ENCODE measurements at places on chromosomes 7 and 10.

DNA sequence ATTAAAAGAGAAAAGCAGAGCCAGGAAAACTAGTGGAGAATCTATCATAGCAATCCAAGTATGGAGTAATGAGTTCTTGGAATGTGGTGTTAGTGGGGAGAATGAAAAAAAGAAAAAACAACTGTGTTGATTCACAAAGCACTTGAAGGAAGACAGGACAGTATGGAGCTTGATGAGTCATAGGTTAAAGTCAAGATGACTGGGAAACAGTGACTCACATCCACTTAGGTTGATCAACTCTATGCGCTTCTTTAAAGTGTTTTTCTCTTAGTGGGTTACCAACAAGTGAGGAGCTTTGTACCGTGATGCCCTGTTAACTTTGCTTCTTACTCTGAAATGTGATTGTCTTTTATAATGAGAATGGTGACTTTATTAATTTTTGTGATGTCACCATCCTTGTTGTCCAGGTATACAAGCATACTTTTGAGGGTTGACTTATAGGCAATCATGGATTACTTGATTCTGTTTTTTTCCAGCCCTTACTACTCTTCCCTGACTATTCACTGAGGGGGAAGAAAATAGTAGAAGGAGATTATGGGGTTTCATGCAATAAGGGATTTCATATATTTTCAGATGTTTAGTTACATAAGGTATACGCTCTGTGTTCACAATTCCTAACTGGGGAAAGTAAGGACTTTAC lies 32.1 kb upstream of the MDFIC start:
- DNase-seq, result peak; percentile 84

DNA sequence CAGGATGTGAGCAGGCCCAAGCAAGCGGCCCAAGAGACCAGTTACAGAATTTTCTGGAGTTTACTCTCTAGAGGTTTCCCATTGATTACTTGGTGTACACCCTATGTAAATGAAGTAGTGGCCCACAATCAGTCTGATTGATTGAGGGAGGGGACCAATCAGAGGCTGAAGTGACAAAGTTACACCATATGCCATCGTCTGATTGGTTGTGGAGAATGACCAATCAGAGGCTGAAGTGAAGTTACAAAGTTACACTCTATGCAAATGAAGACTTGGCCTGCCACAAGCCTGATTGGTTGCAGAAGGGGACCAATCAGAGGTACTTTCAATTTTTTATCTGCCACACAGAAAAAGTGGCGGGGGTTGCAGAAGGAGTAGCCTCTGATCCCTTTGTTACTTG lies 83.7 kb downstream of the KIF20B start:
- DNase-seq, result peak; percentile 54

GRCh38 chr10:124600051-124600880 lies 138.6 kb downstream of the LHPP start:
- DNase-seq, result no peak

DNA sequence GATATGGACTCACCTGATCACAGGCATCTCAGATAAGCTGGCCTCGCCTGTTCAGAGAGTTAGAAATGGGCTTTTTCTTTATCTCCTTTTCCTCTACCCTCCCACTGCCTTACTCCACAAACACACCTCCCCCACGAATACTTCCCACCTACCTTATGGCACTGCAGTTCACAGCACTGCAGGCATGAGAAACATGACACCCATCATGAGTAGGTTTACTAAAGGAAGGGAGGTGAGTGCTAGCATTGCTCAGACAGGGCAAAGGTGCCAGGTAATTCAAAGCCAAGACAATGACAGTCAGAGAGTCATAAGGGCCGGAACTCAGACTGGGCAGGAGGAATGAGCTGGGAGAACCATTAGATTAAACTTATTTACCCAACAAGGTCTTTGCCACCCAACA lies 220.6 kb downstream of the FAM107B start:
- peak; percentile 56 for DNase-seq

DNA sequence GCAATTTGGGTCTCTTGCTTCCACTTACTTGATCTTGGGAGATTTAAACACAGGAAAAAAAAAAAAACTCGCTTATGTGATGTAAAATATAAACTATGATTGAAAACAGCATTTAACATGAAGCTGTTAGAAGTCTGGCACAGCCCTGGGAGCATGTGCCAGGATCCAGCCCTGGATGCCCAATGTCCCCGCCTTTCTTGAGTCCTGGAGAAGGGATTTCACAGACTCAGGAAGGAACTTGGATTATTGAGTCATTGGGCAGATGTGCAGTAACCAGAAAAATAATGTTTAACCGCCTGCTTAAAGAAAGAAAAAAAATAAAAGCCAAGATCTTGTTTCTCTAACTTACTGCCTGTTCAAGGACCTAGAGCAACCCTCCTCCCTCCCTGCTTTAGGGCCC lies 3.7 kb upstream of the JCAD start:
- peak; percentile 92 for DNase-seq

- DNase-seq, result peak; percentile 11
Observed at GRCh38 chr7:145633513-145633912, 483.1 kb upstream of the CNTNAP2 start.

DNA sequence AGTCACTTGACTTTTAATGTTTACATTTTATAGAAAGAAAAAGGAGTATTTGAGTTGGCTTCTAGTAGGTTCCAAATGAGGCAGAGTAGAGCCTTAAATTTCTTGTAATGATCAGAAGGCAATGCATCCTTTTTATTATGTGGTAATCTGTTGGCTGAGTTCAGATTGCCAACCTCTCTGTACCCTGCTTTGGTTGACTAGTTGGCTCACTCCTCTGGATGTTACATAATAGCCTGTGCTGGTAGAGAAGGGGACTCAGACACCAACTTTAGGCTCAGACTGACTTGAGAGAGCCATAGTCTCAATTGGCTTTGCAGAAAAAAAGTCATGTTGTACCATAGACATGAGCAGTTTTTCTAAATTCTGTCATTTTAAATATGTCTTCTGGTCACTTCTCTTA lies 46.8 kb upstream of the GLCCI1 start:
- DNase-seq, result no peak

DNA sequence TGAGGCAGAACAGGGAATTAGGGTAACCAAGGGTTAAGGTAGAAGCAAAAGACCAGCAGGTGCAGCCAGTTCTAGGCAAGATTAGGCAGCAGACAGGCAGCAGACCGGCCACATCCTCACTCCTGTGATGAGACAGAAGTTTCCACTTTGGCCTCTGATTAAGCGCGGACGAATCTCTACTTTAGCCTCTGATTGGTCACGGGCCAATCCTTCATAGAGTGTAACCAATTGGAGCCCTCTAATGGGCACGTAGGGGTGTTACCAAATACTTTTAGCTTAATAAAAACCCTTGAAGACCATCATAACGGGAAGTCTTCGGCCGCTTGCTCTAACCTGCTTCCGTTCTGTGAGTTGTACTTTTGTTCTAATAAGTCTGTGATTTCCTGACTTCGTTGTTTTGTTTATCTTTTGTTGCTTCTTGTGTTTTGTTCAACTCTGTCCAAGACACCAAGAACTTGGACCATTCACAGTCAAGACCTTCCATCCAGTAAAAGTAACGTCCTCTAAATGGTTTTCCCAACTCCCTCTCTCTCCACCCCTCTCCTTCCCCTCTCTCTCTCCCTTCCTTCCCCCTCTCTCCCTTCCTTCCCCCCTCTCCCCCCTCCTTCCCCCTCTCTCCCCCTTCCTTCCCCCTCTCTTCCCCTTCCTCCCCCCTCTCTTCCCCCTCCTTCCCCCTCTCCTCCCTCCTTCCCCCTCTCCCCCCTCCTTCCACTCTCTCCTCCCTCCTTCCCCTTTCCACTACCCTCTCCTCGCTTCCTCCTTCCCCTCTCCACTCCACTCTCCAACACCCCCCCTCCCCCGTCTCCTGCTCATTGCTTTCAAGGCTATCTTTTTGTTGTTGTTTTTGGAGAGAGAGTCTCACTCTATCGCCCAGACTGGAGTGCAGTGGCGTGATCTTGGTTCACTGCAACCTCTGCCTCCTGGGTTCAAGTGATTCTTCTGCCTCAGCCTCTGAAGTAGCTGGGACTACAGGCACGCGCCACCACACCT lies 13.2 kb upstream of the MALSU1 start:
- no peak for DNase-seq

GRCh38 chr7:145123502-145123901 lies 287.6 kb upstream of the TPK1 start:
- no peak for DNase-seq
